ENCODE measurements at places on chromosomes 4 and X.

GRCh38 chr4:162787120-162787519 lies 379.6 kb downstream of the NAF1 start:
- DNase-seq, result no peak

DNA sequence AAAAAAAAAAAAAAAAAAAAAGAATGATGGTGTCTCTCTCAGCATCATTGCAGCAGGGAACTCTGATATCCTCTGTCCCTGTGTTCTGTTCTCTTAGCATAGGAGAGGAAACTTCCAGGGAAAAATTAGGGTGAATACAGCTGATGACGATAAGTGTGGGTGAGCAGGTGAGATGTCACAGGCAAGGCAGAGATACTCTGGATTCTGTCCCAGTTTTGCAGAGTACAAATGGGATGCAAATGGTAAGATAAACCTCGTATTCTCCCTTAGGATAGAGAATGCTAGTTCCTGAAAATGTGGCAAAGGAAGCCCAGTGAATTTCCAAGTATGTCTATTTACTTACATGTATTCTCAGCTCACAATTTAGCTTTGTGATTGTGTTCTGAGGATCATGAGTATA lies 671.6 kb upstream of the BOD1L1 start:
- DNase-seq, result no peak

DNA sequence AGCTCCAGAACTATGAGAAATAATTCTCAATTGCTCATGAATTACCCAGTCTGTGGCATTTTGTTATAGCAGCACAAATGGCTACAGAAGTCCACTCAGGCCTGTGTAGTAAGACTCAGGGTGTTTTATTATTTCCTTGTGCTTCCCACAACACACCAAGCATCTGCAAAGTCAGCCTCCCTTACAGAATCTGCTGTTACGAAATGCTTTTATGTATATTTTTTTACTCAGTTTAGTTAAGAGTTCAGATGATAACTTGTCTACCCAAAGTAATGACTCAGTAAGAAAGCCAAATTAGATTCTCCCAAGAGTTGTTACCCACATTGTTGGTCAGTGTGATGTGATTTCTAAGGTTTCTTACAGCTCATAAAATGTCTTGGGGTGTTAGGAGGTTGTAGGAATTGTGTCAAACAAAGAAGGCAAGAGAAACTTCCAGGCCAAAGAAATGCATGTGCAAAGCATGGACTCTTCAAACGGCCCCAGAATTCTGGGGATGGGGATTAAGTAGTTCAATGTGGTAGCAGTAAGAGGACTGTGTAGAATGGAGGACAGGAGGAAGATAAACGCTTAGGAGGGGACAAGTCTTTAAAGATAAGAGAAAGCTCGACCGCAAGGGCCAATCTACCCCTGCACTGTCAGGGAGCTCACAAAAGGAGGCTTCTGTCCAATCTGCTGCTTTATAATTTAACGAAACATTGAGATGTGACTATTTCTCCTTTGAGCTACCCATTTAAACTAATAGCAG lies 35.4 kb upstream of the TMEM184C start:
- DNase-seq, result no peak

DNA sequence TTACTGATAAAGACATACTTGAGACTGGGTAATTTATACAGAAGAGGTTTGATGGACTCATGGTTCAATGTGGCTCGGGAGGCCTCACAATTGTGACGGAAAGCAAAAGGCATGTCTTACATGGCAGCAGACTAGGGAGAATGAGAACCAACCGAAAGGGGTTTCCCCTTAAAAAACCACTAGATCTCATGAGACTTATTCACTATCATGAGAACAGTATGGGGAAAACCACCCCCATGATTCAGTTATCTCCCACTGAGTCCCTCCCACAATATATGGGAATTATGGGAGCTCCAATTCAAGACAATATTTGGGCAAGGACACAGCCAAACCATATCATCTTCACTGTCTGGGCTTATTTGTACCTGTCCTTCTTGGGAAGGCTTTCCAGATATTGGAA lies 22.8 kb upstream of the MUC7 start:
- DNase-seq, result no peak

DNA sequence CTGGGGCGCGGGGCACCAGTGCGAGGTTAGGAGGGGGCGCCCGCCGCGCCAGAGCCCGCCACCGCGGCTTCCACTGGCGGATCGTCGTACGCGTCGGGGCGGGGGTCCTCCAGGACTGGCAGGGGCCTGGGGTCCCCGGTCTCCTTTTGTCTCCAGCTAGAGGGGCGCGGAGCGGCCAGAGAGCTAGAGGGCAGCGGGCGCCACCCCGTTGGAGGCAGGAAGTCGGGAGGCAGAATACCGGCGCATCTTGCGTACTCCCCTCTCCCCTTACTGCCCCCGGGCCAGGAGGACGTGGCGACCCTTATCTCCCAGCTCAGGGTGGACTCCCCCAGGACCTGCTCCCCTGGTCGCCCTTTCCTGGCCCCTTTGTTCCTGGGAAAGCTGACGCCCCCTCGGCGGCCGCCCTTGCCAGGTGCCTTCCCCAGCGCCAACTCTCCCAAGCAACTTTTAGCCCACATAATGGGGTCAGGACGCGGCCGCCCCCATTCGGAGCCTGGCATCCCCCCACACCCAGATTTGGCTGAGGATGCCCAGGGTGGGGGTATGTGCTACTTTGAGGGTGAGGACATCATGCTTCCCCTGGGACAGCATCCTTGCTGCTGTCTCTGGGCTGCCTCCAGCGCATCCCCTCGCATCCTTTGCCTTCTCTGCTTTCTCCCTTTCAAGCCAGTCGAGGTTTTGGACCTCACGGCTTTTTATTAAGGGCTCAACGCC lies 933 bp downstream of the CNKSR2 start:
- no peak for DNase-seq

DNA sequence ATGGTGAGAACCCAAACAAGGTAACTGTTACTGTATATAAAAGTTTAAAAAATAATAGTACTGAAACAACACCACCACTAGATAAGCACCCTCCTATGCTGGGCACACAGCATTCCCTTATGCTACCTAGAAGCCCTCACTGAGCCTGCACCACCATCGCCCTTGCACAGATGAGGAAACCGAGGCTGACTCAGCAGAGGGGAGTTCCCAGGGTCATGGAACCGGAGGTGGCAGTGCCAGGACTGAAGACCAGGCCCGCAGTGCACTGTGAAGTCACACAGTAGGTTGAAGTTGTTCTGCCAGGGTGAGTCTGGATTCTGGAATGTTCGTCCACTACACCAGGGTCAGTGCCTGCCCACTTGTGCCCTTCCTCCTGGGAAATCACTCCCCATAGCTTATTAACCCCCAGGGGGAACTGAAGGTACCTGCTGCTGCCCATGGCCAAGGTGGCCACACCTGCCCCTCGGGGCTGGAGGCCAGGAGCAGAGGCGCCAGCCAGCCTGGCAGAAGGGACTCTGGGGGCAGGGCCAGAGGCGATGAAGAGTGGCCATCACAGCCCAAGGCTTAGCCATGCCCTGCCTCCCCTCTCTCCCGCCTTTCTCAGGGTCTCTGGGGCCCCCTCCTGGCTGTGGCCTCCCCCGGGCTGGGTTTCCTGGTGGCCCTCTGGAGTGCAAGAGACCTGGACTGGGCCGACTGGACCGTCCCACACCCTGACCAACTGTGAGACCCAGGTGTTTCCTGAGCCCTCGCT lies 15.1 kb upstream of the ABLIM2 start:
- DNase-seq, result no peak

GRCh38 chr4:143082701-143083100 lies 102.0 kb upstream of the USP38 start:
- DNase-seq, result no peak

DNA sequence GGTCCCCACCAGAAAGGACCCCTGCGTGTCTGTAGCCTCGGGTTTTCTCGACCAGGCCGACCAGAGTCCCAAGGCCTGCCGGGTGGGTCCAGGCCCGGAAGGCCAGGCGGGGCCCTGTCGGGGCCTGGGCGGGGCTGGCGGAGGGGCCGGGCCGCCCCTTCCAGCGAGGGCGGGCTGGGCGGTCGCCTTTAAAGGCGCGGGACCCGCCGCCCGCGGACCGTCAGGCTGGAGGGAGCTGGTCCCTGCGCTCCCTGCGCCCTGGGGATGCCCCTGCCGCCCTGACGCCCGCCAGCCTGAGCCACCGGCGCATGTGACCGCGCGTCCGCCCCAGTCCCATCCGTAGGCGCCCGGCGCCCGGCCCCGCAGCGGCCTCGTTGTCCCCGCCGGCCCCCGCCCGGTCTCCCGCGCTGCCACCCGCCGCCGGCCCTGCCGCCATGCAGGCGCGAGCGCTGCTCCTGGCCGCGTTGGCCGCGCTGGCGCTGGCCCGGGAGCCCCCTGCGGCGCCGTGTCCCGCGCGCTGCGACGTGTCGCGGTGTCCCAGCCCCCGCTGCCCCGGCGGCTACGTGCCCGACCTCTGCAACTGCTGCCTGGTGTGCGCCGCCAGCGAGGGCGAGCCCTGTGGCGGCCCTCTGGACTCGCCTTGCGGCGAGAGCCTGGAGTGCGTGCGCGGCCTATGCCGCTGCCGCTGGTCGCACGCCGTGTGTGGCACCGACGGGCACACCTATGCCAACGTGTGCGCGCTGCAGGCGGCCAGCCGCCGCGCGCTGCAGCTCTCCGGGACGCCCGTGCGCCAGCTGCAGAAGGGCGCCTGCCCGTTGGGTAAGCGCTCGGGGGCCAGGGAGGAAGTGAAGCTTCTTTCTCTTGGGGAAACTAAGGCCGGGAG lies at the start of gene HTRA3:
Gene HTRA3 (plus strand): TSS at position 220 of the 883 bp plus-strand sequence. CDS start 215 bp downstream, at position 435.
- no peak for DNase-seq

DNA sequence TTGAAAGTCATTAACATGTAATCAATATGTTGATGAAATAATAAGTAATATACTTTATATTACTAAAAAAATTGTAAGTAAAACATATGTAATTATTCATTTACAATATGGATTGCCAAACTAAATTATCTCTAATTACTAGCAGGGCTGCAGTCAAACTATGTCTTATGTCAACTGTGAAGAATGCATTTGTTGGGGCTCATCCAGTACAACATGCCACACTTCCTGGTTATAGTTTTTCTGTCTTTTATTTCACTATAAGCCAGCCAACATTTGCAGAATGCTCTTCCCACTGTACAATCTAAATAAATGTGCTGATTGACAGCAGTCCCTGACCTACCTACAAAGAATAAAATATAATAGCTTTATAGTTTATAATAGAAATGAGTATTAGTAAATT lies 975.4 kb upstream of the NDST4 start:
- no peak for DNase-seq

DNA sequence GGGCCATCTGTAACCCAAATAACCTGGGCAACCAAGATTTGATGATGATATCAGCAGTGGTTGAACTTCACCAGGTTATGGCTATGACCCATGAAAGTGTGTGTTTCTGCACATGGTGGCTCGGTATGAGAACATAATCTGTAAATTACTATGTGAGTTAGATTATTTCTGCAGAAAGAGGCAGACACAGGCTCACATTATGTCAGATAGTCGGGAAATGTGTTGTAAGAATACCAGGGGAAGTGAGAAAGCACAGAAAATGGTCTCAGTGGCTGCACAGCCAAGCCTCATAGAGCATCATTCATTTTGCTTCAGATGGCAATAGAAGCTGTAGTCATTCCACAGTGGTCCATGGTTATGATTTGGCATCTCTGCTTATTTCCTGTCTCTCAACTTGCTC lies 63.0 kb upstream of the RBPJ start:
- DNase-seq, result no peak

DNA sequence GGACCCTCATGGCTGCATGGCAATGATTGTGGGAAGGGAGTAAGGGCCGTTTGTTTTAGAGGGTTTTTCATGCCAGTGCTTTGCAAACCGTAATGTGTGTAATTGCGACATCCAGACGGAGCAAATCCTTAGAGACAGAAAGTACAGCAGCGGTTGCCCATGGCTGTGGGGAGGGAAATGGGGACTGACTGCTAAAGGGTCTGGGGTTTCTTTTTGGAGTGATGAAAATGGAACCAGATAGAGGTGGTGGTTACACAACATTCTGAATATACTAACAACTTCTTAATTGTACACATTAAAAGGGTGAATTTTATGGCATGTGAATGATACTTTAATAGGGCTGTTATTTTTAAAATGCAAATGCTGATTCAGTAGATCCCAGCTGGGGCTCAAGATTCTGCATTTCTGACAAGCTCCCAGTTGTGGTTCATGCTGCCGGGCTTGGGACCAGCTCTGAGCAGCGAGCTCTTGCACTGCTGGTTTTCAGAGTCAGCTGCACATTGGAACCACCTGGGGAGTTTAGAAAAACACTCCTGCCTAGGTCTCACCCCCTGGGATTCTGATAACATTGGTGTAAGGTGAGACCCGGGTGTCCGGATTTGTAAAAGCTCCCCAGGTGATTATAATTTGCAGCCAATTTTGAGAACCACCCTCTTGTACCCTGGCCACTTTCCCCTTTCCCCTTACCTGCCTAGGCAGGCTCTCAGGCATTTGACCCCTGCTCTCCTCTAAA lies 47.7 kb downstream of the PRPS1 start:
- DNase-seq, result no peak

DNA sequence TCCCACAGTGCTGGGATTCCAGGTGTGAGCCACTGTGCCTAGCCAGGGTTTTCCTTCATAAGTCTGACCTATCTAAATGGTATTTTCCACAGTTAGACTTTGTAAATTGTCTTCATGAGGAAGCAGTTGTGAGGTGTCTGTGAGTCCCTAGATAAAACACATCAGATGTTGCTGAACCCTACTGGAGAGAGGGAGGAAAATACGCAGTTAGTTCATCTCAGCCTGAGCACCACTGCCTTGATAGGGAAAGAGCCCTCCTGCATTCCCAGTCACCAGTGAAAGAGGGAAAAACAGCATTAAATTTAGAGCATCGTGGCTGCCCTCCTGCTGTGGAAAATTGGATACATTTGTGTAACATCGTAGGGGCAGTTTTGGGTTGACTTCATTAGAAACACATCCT lies 31.7 kb upstream of the CLDN34 start:
- no peak for DNase-seq

DNA sequence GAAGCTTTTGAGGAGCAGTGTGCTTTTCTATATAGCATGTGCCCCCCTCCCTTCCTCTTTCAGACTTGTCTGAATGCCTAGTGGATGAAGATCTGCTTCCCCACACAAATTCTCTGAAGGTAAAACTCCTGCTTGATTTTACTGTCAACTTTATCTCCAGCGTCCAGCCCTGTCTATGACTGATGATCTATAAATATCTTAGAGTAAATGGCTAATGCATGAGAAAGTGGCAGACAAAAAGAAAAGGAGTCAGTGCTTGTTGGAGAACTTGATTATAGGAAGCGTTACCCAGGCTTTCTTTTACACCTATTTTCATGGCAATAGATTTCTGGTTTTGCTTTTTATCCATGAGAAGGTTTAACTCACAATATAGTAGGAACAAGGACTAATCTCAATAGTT lies 168.3 kb upstream of the HS3ST1 start:
- no peak for DNase-seq

DNA sequence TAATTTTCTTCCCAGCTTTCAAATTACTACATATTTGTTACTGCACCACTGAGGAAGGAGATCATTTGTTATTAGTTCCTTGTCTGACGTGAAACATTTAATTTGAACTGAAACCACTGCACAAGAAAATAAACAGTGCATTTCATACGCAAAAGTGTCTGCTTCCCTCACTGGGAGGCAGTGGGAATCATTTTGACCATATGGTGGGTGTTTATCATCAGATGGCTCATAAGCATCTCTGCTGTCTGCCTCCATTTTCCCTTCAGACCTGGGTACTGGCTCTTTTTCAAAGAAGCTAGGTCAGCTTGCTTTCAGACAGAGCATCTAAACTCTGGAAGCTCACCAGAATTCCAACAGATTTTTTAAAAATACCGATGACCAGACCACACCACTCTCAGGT lies 135.2 kb downstream of the PCDH19 start:
- no peak for DNase-seq
